ENCODE measurements at places on chromosomes 6 and 20.

DNA sequence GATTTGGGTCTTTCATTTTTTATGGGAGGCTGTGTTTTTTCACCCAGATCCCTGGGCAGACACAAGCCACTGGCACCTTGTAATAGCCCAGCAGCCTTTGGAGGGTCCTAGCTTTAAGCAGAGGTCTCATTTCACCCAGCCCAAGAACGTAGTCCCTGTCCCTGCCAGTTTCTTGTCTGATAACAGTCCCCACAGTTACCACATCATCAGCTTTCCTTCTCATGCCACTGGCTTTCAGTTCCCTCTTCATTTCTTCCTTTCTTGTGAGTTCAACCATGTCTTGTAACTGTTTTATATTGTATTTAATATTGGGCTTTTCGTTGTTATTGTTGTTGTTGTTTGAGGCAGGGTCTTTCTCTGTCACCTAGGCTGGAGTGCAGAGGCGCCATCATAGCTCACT is 10.6 kb downstream of the PNPLA1 start:
- no peak for DNase-seq

DNA sequence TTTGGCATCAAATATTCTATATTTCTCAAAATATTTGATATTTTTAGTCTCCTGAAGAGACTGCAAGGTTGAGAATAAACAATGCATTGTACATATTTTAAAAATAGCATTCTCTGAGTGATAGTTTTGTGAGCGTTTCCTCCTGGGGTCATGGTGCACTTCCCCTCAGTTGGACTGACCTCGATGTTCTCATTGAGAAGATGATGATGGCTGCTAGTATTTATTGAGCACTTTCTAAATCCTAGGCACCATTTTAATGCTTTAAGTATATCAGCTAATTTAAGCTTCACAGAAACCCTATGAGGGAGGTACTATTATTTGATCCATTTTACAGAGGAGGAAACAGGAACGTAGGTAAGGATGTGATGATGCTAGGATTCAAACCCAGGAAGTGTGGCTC is 18.2 kb downstream of the DSE start:
- DNase-seq: no peak

DNA sequence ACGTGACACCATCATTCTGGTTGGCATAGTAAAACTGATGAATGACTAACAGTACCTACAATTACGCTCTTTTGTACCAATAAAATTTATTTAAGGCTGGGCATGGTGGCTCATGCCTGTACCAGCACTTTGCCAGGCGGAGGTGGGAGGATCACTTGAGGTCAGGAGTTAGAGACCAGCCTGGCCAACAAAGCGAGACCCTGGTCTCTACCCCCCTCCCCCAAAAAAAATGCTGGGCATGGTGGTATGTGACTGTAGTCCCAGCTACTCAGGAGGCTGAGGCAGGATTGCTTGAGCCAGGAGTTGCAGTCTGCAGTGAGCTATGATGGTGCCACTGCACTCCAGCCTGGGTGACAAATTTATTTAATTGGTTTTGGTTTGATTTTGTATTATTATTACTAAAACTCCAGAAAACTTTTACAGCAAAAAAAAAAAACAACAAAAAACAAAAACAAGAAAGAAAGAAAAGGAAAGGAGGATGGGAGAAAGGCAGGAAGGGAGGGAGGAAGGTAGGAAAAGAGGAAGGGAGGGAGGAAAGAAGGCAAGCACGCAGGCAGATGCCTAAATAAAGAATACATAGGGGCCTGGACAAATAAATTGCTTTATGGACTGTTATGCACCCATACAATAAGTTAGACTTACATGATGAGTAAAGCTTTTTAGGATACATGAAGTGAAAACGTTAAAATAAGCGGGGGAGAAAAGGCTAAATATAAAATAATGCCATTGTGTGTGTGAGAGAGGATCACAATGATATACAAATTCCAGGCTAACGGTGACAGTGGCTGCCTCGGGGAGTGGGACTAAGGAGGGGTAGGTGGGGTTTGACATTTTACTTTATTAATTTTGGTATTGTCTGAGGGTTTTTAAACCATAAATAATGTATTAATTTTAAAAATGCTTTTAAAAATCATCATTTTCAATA is 682 bp upstream of the ZSCAN9 start:
- no peak for DNase-seq

- no peak for DNase-seq
Measured at GRCh38 chr6:79671600-79672266, 40.6 kb downstream of the SH3BGRL2 start.

DNA sequence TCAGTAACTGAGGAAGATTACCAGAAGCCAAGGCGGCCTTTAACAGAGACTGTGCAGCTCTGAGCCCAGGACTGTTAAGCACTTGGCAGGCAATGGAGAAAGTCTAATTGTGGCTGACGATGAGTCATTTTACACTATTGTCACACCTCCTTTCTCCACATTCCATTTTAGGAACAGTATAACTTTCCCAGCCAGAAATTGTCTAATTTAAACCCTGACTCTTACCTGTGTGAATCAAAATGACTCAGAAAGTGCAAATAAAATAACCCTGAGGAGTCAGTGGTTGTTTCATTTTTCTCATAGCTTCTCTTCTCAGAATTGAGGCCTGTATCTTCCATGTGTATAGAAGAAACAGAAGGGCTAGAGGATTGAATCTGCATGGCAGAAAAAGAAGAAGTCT is 40.0 kb upstream of the OPN5 start:
- no peak for DNase-seq

DNA sequence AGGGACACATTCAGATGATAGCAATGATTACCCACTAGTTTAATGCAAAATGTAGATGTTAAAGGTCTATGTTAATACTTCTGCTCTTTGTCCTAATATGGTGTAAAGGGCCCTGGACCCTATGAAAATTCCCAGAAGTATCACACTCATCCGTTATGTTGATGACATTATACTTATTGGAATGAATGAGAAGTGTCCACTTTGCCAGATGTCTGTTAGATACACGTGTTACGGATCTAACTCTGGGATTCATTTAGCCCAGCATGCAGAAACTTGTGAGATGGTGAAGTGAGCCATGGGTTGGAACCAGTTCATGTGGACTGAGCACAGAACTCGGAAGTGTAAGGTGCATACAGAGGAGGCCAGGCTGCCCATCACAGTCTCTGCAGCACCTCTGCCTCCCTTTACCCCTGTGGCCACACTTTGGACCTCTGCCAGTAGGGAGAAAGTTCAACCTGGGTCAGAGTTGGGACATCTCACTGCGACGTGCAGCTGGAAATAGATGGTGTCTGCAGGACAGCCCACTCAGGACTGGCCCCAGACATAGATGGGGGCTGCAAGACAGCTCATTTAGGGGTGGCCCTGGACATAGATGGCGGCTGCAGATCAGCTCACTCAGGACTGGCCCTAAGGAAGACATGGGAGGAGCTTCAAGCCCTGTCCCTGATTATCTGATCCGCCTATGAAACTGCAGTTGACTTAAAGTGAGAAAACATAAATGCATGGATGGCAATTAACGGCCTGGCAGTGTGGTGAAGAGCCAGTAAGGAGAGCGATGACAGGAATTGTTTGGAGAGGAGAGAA is 71.2 kb upstream of the THBS2 start:
- DNase-seq: no peak

DNA sequence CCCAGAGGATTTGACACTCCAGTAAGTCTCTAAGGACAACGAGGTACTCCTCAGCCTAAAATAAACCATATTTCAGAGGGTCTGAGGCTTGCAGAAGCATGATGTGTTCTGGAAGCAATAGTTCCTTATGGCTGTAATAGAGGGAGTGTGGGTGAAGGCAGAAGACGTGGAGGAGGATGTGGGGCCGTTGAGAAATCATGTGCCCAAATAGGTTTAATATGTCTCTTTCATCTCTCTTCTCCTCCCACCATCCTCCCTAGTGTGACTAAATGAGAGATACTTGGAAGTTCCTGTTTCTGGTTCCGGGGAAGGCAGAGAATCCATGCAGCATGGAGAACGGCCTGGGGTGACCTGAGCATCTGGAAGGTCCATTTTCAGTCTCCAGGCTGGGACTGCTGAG is 174.0 kb upstream of the RSPO3 start:
- no peak for DNase-seq

GRCh38 chr6:39157511-39157910 is 42.5 kb upstream of the SAYSD1 start:
- DNase-seq: no peak

GRCh38 chr20:59087829-59088433 is 45.3 kb upstream of the PRELID3B start:
- DNase-seq: peak; percentile 70

DNA sequence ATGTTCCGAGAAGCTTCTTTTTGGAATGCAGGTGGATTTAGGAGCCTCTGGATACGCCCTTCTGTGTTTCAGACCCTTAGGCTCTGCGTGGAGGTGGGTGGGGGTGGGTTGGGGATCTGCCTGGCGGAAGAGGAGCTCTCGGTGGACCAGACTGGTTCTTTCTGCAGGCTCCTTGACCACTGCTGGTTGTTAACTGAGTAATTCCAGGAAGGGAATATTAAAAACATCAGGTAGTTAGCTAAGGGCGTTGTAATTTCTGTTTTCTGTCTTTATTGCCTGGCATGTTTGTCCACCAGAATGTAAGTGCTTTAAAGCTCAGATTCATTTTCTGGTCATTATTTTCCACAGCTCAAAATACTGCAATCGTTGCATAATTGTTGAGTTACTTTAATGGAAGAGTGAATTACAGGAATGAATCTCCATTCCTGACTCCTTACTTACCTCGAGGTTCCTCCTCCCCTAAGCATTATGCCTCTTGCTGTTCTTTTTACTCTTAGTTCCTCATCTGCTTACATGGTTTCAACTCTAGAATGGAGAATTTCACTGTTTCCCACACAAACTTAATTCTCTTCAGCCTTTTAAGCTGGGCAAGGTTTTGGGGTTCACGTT is 5.9 kb downstream of the CDYL start:
- no peak for DNase-seq

- no peak for DNase-seq
Measured at GRCh38 chr6:32128751-32129296, 778 bp upstream of the ATF6B start.

DNA sequence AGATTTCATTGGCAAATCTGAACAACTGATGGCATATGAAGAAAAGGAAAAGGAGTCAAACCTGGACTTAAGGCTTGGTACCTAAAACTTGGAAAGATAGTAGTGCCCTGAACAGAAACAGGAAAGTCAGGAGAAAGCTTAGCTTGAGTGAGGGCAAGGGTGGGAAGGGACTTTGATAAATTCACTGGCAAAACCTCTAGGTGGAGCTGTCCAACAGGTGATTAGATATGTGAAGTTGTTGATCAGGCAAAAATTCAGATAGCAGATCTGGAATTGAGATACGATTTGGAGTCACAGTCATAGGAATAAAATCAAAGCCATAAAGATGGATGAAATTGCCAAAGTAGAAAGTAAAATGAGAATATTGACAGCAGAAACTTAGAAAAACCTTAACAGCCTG is 16.1 kb upstream of the ZNF292 start:
- DNase-seq: no peak

DNA sequence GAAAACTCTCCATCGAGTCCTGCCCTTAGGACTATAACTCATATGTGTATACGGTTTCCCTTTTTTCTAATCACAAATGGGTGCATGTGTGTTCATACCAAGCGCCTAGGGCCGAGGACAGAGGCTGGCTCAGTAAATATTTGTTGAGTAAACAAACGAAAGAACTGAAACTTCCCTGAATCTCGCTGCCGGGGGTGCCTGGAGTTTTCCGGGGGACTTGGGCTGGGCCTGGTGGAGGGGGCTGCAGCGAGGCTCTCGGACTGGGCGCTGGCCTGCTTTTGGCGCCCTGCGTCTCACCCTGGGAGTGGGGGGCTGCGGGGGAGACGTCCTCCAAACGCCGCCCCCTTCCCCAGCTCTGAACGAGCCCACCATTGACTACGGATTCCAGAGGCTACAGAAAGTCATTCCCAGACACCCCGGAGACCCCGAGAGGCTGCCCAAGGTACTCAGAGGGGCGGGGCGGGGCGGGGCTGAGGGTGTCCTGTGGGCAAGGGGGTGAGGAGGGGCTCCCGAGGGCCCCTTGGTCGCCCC is 49.0 kb downstream of the CPXM1 start:
- DNase-seq: no peak

- no peak for DNase-seq
Measured at GRCh38 chr20:15289337-15289736, 951.9 kb upstream of the FLRT3 start.

GRCh38 chr6:52102405-52102804 is 15.0 kb upstream of the PKHD1 start:
- DNase-seq: no peak

DNA sequence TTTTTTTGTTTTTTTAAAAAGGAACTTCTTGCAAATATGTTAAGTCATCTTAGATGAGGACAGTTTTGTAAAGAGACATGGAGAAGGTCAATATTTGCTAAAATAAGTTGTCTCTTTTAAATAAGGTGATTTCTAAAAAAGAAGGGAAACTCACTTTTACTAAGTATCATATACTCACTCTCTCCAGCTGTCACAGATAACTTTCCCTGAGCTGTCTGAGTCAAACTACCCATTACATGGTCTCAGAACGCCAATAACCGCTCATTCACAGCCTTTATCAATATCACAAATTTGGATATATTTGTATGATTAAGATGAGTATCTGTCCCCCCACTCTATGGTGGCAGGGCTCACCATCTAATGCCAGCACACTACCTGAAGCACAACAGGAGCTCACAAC is 47.6 kb downstream of the IPCEF1 start:
- DNase-seq: no peak
